Cortex of kidney (tissue), 1 donor: ENCODE measurements at places on chromosomes 7 and 10.

DNA sequence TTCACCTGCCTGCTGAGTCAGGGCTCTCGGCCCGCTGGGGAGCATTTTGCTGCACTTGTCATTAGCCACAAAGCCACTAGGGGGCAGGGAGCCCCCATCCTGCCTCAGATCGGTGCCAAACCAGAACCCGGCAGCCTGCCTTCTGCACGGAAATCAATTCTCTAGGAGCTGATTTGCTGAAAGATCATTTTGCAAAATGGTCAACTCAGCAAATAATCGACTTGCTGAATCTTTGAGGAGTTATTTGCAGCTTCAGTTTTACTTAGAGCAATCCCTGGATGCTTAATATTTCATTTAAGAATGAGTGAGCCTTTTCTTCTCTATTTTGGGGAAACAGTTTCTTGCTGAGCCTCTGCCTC, 1.7 kb upstream of the GIMAP8 start:
- no peak for DNase-seq

DNA sequence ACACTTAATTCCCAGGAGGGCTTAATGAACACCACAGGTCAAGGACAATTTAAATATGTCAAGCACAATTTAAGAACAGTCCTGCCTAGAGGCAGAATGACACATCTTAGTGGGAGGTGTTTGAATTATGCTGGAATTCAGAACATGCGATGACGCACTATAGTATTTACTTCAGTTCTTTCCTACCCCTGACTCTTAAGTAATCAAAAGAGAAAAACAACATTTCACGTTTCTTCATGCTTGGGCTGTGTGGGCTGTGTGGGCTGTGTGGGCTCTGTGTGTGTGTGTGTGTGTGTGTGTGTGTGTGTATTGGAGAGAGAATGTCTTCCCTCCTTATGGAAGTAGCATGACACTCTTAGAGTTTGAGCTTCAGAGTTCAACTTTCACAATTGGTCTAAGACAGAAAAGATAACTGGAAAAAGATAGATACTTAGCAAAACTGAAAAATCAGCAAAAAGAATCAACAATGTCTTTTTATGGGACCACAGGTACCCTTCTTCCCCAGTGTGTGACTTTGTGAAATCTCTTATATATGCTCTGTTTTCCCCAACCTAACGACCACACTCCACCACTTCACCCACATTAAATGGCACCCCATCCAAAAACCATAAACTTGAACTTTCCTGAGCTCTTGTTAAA, 33.7 kb upstream of the CABCOCO1 start:
- no peak for DNase-seq

- no peak for DNase-seq
Observed at GRCh38 chr10:31668326-31668725, 260.3 kb downstream of the ARHGAP12 start.

GRCh38 chr7:5629941-5630340, 151.5 kb downstream of the RNF216 start:
- no peak for DNase-seq
